ENCODE measurements at places on chromosomes 13 and 19.

DNA sequence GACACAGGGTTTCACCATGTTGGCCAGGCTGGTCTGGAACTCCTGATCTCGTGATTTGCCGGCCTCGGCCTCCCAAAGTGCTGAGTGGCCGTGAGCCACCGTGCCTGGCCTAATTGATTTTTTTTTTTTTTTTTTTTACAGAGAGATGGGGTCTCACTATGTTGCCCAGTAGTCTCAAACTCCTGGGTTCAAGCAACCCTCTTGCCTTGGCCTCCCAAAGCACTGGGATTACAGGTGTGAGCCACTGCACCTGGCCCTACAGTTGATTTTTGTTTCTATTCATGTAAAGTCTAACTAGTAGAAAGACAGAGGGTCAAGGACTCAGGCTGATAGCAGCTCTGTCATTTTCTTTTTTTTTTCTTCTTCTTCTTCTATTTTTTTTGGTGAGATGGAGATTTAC, 21.8 kb downstream of the FGF21 start:
- no peak for DNase-seq

DNA sequence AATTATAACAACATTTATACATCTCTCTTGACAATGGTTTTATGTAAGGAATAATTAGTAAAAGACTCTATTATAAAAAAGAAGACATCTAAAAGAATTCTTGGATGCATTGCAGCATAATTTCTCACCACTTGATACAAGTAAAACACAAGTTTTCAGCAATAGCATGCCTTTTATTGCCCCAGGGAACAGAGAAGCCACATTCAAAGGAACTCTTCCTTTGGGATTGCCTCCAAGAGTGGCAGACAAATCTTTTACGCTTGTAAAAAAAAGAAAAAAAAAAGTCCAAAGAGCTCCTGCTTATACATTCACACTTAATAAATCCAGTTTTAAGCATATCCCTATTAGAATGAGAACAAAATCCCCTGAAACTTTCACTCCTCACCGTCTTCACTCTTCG, 2357.8 kb upstream of the PCDH20 start:
- DNase-seq, result no peak

DNA sequence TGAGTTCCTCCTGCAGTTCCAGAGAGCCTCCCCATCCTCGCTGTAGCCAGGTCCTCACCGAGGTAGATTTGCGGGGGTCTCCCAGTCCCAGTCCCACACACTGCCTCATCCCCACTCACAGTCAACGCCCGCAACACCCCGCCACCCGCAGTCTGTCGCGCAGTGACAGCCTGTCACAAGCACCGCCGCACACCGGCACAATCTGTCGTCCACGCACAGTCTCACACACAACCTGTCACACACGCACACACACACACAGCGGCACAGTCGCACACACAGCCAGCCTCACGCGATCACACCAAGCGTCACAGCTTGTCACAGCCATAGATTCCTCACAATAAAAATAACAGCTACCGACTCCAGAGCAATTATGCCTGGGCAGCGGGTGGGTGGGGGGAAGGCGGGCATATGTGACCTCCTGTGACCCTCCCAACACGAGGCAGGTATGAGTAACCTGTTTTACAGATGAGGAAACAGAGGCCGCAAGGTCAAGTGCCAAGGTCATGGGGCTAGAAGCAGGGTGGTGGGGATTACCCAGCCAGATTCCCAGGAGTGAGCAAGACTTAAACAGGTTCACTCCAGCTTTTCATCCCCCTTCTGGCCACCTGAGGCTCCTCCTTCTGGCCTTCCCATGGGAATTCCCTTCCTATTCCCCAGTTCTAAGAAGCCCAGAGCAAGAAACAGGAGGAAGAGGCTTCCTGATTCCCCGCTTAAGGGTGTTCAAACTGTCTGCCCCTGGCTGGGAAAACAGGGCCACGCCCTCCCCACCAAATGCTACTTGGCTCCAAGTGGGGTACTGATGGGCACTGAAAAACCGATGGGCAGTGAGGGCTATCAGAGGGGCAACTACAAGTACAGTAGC, 13.9 kb downstream of the NFIX start:
- no peak for DNase-seq

DNA sequence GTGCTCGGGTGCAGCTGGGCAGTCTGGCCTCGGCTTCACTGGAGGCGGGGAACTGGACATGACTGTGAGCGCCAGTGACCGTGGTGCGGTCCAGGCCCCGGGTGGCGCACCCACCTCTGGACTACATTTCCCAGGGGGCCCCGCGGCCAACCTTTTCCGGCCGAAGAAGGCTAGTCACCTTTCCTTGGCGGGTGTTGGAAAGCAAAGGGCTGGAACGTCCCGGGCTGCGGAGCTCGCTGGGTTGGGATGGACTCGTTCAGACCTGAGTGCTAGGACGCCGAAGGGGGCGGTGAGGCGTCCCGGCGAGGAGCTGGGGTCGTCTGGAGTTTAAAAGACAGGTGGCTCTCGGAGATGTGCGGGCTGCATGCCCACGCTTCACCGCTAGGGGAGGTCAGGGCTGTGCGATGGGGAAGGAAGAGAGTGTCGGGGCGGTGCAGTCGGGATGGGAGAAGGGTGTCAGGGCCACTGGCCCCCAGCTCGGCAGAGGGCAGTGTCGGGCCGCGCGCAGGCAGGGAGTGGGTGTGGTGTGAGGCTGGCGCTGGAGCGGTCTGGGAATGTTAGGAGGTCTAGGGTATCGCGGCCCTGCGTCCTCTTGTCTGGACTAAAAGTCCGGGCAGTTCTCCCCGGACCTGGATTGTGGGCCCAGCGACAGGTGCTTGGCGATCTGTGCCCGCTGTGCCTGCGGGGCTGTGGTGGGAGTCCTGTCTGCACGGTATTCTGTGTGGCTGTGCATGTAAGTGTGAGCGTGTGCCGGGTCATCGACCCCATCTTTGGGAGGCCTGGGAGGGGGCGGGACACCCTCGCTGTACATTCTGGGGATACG, 57.1 kb downstream of the ZNF568 start:
- DNase-seq, result peak; percentile 91

DNA sequence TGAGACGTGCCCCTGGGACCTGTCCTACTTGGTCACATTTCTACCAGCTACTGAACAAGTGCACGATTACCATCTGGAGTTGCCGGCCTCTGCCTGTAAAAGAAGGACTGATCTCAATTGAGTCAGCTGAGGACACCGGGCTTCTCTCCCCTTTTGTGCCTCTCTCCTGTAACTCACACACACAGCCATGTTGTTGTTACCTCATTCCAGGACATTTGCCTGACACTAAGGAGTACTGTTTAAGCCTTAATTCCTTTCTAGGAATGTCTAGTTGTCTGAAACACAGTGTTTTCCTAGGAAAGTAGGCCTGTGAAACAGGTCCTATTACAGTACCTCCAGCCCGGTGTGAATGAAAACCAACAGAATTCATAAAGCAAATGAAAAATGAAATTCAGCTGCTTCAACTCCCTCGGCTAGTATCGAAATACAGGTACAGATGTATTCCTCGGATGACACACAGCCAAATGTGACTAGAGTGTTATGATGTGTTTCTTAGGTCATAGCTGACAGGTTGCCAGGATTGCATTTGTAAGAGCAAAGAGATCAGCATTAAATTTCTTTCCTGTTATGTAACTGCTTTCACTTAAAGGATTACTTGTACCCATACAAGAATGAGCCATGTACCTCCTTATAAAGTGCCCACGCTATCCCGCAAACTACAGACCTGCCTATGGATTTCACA, 152.0 kb upstream of the IRS2 start:
- no peak for DNase-seq

DNA sequence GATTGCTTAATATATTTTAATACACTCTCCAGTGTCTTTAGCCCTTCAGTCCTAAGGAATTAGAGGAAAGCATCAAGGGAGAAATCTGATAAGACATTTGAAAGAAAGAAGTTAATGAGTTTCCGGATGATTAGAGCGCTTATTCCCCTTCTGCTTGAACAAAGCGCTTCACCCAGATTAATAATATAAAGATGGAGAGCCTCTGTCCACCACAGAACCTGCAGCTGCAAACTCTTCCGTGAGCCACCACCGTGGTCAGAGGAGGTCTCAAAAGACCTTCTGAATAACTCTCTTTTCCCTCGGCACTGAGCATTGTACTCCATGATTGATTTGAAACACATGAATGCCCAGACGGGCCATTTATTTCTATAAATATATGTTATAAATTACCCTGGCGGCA, 14.2 kb upstream of the TUBGCP3 start:
- DNase-seq, result no peak

DNA sequence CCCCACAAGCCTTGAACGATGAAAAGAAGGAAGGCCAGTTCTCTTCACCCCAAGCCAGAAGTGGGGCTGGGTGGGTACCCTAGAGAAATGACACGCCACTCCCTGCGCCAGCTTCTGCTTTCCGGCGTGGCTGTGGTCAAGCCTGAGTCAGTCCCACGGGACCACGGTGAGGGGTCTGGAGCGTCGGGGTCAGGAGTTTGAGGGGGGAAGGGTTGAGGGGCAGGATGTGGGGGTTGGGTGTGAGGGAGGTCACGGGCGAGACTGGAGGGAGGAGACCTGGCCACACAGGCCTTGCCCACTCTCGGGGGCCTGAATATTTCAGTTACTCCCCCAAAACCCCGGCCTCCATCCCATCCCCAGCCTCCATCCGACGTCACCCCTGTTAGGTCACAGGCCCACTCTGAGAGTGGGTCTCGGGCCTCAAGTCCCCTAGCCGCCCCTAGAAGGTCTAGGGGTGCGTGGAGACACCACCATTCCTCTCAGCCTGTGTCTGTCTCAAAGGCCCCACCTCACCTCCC, 500 bp upstream of the IFI30 start:
- no peak for DNase-seq

- no peak for DNase-seq
Observed at GRCh38 chr13:48184260-48184659, 48.7 kb upstream of the ITM2B start.

GRCh38 chr19:47284324-47284899, 9.7 kb downstream of the INAFM1 start:
- peak; percentile 64 for DNase-seq

- DNase-seq, result no peak
Observed at GRCh38 chr19:31297991-31298390, 51.2 kb downstream of the TSHZ3 start.

DNA sequence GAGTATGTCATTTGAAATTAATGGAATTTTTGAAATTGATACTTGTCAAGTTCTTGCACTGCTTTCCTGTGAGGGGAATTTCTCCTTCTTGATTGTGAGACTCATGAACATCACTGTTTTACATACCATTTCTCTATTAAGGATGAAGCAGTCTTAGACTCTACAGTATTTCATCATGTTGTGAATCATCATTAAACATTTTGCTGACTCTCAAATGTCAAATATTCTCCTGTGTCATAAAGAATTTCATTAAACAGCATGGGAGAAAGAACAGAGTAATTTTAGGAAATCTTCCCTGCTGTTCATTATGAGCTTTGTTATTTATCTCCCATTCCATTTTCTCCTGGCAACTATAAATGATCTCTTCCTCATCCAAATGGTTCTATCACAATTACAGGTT, 729.0 kb downstream of the PCDH9 start:
- DNase-seq, result no peak

GRCh38 chr19:49911381-49912145, 14.9 kb upstream of the IL4I1 start:
- no peak for DNase-seq

DNA sequence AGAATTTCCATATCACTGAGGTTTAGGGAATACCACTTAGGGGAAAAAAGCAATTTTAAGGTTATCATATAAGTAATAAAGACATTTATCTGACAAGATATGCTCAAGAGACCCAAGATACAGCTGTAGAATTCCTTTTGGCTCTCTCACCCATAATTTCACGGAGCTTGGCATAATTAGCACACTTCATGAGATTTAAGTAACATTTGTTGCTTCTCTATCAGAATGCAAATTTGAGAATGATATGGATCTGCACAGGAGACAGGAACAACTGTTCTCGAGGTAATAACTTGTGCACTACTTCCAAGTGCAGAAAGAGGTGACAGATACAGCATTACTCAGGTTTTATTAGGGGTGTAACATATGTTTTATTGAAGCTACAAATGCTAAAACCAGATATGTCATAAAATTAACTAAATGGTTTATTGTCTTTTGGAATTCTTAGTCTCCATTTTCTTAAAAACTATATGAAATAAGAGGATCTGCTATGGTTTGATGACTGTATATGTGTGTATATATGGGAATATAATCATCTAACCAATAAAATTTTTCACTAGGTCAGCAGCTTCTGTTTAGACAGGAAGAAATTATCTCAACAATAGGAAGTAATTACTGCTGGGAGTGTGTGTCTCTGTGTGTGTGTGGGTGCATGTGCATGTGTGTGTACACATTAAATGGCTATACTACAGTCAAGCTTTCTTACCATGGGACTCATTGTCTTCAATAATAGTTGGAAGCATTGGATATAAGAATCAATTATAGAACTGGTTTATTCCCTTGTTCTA, 401.3 kb downstream of the PCDH17 start:
- DNase-seq, result no peak

DNA sequence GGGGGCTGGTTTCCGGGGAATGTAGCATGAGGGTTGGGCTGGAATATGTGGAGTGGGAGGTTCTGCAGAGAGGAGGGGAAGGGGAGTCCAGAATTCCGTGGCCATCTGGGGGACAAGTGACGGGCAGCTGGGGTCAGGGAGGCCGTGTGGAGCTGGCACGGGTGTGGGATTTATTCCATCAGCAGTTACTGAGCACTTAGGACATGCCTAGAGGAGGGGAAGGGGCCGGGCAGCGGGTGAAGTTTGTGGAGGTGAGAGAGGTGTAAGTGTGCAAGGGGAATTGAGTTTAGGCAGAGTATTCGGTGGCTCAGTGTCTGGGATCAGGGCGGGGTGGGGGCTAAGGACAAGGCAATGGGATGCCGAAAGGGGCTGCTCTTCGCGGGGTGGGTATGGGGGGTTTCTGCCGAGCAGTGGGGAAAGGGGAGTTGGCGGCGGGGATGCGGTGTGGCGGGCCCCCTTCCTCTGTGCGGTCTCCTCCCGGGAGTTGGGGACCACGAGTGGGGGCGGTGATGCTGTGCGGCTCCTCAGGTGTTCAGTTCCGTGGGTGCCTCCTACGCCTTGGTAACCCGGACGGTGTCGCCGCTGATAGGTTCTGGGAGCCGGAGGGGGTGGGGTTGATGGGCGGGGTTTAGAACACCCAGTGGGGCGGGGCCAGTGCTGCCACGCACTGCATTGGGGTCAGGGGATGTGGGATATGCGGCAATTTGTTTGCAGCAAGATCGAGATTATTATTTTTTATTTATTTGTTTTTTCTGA, 5.4 kb downstream of the CCDC61 start:
- no peak for DNase-seq

DNA sequence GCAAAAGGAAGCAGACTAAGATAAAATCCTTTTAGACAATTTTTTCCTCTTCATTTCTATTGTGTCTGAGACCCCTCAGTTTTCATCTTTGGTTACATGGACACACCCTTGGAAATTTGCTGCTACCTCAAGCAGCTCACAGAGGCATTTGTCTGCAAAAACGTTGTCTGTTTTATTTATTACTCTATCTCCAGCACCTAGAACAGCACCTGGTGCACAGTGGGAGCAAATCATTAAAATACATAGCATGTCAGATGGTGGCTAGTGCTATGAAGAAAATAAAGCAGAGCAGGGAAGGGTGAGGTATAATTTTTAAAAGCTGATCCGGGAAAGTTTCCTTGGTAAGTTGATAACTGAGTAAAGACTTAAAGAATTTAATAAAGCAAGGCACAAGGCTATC, 14.3 kb upstream of the FAM124A start:
- no peak for DNase-seq

- DNase-seq, result no peak
Observed at GRCh38 chr19:20607943-20608342, 42.4 kb upstream of the ZNF737 start.

GRCh38 chr13:38979891-38980749, 10.5 kb downstream of the STOML3 start:
- DNase-seq, result peak; percentile 23

GRCh38 chr13:23518231-23518630, 52.0 kb upstream of the TNFRSF19 start:
- DNase-seq, result no peak

Data from right lung (tissue), 10 donors.